ENCODE measurements at places on chromosomes 7 and 10.

- DNase-seq: no peak
These were observed 66.5 kb upstream of the NRBF2 start for GRCh38 chr10:63066606-63067005.

DNA sequence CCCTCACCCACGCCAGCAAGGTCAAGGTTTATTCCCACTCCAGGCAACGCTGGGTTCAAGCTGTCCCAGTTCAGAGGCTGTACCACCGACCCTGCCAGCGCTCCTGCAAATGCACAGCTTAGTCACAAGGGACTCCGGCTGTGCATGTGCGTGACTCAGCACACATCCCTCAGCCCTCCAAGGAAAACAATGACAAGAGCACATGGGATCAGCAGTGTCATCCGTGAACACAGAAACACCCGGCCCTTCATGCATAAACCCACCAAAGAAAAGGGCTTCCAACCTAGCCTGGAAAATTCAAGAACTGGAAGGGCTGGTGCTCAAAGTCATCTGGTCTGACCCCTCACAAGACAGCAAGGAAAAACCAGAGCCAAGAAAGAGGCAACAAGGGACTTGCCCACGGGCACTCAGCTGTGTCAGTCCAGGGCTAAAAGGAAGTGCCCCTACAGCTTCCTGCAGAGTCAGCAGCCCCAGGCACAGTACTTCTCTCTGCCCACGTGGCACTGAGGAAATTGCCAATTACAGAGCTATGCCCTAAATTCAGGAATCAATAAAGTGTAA is 106.1 kb downstream of the KCNMA1 start:
- no peak for DNase-seq

DNA sequence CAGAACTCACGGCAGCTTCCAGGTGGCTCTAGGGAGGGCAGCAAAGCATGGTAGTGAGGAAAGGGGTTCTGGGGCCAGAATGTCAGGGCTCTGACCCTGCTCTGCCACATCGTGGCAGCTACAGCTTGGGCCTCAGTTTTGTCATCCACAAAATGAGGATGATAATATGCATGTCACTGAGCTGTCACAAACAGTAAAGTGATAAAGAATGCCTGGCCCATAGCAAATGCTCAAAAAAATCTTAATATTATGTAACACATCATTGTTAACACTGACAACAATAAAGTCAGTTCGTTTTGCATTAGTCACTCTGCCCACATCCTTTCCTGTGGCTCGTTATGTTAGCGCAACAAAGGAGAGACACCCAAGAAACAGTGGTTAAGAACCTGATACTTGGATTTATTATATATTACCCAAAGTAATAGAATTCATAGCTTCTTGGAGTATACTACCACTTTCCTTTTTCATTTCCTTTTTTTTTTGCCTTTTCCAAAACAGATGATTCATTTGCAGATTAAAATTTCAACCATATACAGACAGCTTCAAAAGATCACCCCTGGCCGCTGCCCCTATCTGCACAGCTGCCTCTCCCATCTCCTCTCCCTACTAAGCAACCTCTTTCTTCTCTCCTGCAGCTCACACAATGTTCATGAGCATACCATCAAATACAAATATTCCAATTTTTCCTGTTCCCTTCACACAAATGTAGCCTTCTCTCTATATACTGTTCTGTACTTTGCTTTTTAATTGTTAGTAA is 45.5 kb upstream of the DDC start:
- no peak for DNase-seq

- DNase-seq: no peak
These were observed 266.6 kb downstream of the DNAJB9 start for GRCh38 chr7:108836256-108836655.

DNA sequence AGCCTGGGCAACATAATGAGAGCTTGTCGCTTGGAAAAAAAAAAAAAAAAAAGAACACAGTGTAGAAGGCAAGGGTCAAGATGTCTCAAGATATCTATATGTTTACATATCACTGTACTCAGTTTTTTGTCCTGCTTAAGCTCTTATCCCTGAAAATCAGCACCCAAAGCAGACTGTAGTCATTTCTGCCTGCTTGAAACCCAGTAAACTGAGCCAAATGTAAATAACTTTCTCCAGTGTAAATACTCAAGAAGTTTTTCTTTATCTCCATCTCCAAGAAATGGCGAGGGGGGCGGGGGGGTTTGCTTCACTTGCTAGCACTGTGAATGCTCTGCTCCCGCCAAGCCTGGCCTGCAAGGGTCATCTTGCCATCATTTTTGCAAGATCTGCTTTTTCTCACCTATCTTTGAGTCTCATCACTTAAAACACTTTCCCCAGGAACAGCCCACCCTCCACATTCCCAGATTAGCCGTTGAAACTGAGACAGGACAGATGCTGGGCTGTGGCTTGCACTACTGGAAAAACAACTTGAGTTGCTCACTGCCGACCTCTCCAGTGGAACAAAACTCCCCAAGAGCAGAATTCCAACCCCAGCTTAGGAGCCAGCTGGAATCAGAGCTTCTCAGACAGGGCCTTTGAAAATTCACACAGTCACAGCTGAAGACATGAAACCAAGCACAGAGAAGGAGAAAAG is 54.6 kb downstream of the AFAP1L2 start:
- DNase-seq: no peak

DNA sequence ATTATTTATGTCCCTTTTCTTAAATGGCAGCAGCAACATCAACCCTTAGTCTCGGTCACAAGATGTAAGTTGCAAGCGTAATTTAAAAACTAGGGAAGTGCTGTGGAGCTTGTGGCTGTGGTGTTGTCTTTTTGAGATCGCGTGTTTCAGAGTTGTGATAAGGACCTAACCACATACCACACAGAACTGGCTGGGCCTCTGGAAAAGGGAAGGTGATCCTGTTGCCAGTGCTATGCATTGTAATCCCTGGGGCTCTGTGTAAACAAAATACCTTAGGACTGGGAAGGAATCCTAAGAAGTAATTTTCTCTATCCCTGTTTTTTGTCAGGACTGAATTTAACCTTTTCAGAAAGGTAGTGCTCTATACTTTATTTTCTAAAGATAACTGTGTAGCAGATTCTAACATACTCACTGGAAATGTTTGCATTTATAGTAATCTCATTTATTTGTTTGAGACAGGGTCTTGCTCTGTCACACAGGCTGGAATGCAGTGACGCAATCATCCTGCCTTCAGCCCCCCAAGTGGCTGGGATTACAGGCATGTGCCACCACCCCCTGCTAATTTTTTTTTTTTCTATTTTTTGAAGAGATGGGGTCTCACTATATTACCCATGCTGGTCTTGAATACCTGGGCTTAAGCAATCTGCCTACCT is 60.4 kb downstream of the INPP5F start:
- DNase-seq: peak; percentile 64

GRCh38 chr10:124155781-124156435 is 62.5 kb upstream of the CHST15 start:
- DNase-seq: no peak

DNA sequence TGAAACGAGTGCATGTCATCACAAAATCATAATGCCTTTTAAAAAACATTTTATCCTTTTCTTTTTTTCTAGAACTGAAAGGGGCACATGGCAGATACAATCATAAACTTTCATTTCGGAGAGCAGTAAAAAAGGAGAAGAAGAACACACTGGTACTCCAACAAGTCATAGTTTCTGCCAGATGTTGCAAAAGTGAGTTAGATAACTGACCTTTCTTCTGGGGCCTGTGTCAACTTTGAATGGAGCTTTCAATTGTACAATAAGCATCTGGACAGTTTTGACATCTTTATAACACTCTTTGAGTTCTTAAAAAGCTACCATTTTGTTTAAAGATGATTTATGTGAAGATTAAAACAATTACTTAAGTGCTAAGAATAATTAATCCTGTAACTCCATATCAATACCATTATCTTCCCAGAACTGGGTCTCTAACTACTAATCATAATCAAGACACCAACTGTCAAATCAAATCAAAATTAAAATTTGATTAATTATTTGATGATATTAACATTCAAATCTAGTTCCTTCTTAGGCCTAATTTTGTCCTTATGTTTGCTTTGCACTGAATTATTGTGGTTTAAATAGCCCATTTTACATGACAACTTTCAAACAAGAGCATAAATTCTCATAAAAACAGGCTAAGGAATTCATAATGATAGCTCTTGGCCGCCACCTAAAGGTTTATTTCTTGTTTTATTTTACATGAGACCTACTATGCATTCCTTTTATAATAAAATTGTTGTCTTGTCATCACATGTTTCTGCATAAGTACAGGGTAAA is 19.5 kb upstream of the ITGB8 start:
- DNase-seq: no peak

GRCh38 chr7:11524476-11525397 is 307.3 kb downstream of the THSD7A start:
- DNase-seq: no peak

GRCh38 chr10:11014671-11015445 is 2.8 kb upstream of the CELF2 start:
- no peak for DNase-seq

GRCh38 chr7:128390871-128391565 is 18.8 kb downstream of the IMPDH1 start:
- no peak for DNase-seq

DNA sequence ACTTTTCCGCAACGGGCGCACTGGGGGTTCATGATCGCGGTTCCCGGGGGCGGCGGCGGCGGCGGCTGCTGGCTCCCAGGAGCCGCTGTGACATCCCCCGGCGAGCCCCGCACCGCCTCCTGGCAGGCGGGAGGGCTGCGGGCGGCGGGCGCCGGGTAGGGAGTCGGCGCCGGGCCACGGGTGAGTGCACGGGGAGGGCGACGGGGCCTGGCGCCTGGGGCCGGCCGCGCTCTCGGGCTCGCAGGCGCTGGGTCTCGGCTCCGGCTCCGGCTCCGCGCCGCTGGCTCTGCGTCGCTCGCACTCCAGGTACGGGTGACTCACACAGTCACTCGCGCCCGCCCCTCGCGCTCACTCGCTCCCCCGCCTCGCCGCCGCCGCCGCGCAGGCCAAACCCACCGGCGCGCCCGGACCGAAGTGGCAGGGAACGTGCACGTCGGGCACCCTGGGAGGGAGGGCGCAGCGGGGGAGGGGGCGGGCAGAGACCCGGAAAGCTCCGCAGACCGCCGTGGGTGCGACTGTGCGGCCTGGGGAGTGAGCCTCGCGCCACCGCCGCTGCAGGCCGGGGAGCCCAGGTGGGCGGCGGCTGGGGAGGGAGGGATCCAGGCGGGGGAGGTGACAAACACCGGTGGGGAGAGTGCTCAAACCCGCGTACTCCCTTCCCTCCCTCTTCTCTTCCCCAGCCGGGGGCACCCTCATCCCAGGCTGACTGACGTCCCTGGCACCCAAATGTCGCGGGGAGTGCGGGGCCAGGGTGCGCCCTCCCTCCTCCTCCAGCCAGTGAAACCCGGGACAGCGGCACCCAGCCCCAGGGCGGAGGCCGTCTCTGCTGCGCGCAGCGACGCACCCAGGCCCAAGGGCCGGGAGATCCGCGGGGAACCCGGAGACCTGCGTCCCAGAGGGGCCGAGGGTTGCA is 276.9 kb upstream of the NEBL start:
- DNase-seq: no peak

- DNase-seq: no peak
These were observed 180.9 kb downstream of the JCAD start for GRCh38 chr10:29878492-29878891.

DNA sequence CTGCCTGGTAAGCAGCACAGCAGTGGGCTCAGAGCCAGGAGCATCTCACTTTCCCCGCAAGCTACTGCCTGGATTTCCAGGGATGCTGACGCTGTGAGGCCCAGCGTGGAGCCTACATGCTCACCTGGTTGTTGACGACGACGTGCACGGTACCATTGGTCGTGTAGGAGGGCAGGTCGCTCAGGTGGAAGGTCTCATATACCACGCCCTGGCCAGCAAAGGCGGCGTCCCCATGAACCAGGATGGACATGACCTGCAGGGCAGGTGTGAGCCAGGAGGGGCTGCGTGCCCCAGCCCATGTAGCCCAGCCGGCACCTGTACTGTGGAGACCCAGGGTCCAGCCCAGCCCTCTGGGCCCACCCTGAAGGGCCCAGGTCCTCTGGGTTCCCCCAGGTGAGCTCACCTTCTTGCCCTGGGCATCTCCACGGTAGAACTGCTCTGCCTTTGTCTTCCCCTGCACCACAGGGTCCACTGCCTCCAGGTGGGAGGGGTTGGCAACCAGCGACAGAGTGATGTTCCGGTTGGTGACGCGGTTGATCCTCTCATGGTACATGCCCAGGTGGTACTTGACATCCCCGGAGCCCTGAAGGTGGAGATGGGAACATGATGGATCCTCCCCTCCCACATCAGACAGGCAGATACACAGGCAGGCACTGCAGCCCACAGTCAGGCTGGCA is 15.4 kb downstream of the OGDHL start:
- no peak for DNase-seq

- DNase-seq: no peak
These were observed 515 bp downstream of the FASTK start for GRCh38 chr7:151080067-151080521.

GRCh38 chr7:100882201-100882600 is 7.3 kb downstream of the SRRT start:
- DNase-seq: no peak

- DNase-seq: no peak
These were observed 104.5 kb downstream of the SMURF1 start for GRCh38 chr7:99039384-99039891.

DNA sequence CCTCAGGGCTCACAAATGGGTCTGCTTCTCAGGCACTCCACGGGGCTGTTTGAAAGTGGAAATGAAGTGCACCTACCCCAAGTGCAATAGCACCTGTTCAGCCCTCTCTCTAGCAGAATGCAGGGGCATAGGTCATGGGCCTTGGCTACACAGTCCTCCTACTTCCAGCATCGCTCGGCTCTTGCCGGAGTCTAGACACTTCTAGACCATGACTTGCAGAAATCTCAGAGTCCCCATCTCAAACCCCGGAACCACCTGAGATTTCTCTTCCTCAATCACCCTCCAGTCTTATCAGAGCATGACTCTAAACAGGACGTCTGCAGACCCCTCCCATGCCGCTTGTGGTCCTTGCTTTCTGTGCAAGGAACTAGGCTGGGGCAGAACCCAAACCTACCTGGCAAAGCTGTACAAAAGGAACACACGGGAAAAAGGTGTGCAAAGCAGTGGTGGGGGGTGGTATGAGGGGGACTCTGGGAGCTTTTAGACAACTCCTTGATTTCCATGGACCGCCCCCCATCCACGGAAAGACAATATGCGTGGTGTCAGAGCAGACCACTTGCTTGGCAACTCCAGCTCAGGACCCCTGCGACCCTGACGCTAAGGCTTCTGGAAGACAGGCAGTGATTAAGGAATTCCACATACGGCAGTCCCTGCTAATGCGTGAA is 13.8 kb downstream of the TMEM273 start:
- DNase-seq: no peak

DNA sequence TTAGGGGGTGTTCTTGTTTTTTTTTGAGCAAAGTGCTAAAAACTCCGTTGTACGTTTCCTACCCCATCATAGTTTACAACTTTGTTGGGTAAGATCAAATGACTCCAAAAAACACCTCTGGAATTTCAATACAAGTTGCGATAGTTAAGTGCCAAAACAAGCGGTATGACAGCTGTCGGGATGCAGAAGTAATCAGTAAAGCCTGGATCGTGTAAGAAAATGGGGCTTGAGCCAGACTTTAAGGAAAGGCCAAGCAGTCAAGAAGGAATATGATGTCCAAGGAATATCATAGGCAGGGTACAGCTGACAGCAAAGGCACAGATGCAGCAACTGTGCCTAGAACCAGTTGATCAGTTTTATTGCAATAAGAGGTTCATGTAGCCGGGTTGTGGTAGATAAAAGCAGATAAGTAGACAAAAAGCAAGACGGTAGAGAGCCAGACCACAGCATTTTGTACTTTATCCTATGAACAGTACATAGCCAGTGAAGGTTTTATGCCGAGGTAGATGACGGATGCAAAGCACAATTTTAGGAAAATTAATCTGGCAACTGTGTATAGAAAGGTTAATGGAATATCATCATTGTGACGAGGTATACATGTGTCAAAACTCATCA is 45.5 kb downstream of the UBE2H start:
- DNase-seq: no peak

- no peak for DNase-seq
These were observed 3.6 kb downstream of the BLVRA start for GRCh38 chr7:43761938-43762692.
